ENCODE measurements at places on chromosomes 2 and 18.

- DNase-seq: no peak
Observed at GRCh38 chr2:31083234-31083993, 54.8 kb downstream of the GALNT14 start.

DNA sequence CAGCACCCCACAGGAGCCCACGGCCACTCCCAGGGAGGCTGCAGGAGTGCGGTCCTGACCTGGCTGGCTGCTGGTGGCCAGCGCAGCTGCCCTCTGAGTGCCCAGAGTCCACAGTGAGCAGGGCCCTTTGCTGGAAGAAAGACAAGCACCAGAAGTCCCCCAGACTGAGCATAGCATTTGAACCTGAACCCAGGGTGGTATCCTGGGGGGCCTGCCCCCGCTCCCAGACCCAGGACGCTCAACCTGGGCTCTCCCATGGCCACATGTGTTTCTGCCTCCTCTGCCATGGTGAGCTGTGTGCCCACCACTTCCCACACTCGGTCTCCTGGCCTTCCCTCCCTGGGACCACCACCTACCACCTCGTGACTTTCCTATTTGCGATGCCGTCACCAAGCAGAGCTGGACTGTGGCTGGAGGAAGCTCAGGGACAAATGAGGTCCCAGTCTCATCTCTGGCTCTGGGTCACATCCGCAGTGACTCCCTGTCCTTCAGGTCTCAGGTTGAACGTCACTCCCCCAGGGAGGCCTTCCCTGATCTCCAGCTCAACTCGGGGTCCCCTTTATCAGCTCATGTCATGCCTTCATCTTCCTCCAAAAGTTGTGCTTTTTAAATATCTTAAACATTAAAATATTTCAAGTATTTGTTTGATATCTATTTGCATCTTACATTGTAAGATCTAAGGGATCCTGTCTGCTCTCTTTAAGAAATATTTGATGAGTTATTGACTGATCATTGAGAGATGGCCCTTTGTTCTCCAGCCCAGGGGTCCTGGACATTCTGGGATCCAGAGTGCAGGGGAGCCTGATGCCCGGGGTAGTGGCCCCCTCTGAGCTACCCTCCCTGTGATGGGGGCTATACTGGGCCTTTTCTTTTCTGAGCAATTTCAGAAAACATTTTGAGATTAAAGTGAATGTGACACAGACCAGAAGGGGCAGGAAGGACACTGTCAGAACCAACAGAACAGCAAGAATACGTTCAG is 16.4 kb upstream of the GPR55 start:
- no peak for DNase-seq

- no peak for DNase-seq
Observed at GRCh38 chr2:47205576-47206141, 50.6 kb upstream of the STPG4 start.

GRCh38 chr2:37527361-37527760 is 144.1 kb downstream of the CDC42EP3 start:
- DNase-seq: no peak

GRCh38 chr18:37534627-37535026 is 31.0 kb downstream of the CELF4 start:
- DNase-seq: no peak

GRCh38 chr2:100919316-100919715 is 82.8 kb upstream of the RPL31 start:
- DNase-seq: no peak

DNA sequence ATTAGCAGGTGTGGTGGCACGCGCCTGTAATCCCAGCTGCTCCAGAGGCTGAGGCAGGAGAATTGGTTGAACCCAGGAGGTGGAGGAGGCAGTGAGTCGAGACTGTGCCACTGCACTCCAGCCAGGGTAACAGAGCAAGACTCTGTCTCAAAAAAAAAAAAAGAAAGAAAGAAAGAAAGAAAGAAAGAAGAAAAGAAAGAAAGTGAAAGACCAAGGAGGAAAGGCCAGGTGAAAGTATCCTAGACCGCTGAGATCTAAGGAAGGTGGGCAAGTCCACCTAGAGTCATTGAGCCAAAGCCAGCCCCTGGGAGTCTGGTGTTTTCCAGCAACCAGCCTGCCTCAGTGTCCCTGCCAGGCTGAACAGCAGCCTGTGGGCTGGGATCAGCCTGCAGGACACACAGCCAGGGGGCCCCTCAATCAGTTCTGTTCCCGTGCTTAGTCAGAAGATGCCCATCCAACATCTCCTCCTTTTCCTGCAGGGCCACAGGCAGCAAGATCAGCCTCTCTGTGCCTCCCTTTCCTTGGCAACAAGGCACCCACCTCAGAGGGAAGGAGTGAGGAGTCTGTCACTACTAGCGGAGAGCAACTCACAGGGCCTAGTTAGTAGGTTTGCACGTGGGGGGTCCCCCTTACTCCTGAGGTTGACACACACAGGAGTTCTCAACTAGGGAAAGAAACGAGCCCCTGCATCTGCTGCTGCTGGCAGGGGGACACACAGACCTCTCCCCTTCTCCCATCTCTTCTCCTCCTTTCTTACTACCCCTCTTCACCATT is 64.1 kb downstream of the SMAD7 start:
- DNase-seq: no peak

DNA sequence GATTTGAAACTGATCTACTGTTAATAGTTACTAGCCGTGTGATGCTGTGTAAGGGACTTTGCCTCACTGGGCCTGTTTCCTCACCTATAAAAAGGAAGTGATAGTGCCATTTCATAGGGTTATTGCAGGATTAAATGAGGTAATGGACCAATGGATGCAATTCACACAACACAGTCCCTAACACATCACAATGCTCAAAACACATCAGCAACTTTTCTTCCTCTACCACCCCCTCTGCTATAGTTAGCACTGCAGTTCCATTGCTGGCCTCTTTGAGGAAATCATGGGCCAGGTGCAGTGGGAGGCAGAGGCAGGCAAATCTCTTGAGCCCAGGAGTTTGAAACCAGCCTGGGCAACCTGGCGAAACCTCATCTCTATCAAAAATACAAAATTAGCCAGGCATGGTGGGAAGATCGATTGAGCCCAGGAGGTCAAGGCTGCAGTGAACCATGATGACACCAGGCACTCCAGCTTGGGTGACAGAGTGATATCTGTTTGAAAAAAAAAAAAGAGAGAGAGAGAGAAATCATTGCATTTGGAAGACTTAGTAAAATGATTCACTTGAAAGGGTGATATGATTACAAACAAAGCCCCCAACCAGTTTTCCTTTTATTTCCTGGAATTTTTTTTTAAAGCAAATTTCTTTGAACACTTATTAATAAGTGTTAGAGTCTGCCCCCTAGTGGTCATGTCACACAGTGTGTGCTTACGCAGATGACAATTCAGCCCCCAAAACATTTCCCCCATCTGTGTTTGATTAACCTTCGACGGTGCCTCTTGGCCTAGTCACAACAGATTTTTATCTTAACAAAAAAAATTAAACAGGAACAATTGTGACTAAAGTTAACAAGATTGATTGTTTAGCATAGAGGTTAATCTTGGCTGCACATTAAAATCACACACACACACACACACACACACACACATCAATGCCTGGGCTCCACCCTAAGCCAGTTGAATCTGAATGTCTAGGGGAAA is 88.6 kb upstream of the BCL11A start:
- DNase-seq: no peak

- no peak for DNase-seq
Observed at GRCh38 chr2:235597081-235597615, 103.3 kb downstream of the AGAP1 start.

DNA sequence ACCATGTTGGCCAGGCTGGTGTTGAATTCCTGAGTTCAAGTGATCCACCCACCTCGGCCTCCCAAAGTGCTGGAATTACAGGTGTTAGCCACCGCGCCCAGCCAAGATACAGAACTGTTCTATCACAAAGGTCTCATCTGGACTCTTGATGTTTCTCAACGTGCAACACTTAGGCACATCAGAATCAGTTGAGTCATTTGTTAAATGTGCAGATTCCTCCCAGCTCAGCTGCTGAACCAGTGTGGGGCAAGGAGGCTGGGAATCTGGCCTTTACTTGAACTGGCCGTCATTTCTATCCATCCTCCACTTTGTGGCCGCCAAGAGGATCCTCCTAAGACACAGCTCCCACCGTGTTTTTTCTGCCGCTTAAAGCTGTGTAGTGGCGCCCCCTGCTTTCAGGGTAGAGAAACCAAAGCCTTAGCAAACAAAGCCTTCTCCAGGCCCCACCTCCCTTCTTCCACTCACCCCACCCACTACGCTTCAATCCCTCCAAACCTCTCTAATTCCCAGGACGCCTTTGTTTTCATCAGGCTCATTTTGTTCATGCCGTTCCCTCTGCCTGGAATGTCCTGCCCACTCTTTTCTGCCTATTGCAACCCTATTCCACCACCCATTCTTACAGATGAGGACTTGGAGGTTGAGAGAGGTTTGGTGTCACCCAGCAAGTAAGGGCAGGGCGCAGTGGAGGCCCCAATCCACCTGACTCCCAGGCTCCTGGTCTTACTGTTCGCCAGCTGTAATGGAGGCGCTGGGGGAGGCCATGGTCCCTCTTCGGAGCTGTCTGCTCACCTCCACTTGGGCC is 776 bp upstream of the SPEG start:
- DNase-seq: no peak

GRCh38 chr2:188609321-188610049 is 317.8 kb downstream of the GULP1 start:
- no peak for DNase-seq

GRCh38 chr2:234425639-234426603 is 71.0 kb downstream of the ARL4C start:
- DNase-seq: no peak

- DNase-seq: no peak
Observed at GRCh38 chr18:44701227-44701626, 20.5 kb downstream of the SETBP1 start.

- no peak for DNase-seq
Observed at GRCh38 chr2:225431105-225431863, 31.8 kb downstream of the NYAP2 start.

DNA sequence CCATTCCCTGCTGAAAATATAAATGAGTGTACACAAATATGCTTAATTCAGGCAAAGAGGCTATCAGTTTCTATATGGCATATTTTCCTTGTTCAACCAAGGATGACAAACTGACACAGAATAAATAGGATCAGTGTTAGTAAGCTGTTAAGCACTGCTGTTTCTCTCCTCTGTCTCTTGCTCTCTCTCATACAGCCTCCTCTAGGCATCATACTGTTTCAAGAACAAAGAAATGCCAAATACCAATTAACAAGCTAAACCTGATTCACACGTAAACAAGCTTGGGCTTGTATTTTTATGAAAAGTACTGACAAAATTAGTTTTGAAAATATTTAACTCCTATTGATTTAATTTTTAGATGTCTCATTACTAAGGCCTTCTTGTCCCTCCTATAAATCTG is 1027.2 kb upstream of the ACVR2A start:
- DNase-seq: no peak

DNA sequence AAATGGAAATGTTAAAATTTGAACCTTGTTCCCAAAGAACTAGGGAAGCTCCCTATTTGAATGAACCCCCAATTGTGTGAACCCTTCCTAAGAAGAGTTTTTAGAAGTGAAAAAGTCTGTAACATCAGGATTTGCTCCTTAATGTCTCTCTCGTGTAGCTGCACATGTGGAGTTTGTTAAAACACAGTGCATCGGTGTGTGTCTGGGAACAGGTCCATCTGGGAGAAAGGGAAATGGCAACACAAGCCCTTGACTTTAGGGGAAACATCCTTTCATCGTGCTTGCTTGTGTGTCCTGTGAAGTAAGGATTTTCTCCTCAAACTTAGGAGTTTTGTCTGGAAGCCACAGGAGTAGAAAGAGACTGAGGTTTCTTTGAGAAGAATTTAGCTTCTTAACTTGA is 203.9 kb downstream of the PRKCE start:
- no peak for DNase-seq

DNA sequence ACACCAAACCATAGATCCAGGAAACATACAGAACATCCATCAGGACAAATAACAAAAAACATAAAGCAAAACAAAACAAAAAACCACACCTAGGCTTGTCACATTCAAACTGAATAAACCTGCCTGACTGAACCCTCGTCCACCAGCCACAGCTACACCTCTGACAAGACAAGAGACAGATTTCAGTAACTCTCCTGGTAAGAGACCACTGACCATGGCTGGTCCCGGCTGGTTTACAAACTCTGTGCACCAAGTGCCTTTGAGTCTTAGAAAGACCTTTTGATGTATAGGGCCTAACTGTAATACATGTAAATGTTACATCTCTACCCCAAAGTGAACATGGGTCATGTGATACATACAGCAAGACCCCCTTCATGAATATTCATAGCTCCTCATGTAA is 4.8 kb upstream of the SLC66A2 start:
- DNase-seq: no peak

- no peak for DNase-seq
Observed at GRCh38 chr2:95234286-95234785, 27.0 kb downstream of the ZNF892 start.

- DNase-seq: no peak
Observed at GRCh38 chr2:85073033-85073432, 60.2 kb upstream of the TCF7L1 start.

- no peak for DNase-seq
Observed at GRCh38 chr2:205769879-205770278, 87.6 kb downstream of the NRP2 start.

DNA sequence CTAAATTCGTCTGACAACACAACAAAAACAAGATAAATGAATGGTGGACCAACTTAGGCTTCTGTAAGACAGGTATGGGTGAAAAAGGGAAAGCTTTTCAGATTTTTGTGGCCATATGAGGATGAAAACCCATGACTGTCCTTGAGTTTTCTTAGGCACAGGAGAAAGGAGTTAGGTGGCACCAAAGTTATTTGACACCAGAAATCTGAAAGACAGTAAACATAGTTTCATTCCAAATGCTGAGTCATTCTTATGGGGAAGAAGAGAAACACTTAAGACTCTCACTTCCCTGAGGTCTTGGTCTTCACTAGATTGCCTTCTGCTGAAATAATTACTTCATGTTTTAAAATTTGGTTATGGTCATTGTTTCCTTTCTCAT is 5.2 kb upstream of the GPD2 start:
- no peak for DNase-seq

DNA sequence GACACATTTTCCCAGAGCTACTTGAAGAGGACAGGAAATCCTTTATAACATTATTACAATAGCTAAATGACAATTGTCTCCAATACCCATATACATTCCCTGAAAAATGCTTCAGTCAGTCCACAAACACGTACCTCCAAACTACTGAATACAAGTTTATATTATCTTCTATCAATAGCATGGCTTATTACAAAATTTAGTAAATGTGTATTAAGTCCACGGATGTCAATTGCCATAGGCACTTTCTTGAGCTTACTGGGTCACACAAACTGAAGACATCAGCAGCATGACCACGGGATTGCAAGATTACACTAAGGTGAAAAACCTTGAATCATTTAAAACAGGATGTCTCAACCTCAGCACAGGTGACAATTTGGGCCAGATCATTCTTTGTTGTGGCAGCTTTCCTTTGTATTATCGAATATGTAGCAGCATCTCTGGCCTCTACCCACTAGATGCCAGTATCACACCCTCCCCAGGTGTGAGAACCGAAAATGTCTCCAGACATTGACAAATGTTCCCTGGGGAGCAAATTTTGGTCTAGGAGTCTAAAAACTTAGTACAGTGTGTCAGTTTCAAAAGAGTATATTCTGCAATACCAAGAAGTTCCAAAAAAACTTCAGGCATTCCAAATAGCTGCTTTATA is 1.4 kb downstream of the MBD2 start:
- DNase-seq: peak; percentile 7

GRCh38 chr2:232325324-232326273 is 53.0 kb upstream of the ALPP start:
- DNase-seq: no peak
